ENCODE measurements at places on chromosomes 5 and 9.
A peak's percentile ranks its signal among the peaks of the same experiment; 100 is the strongest.

GRCh38 chr9:113399646-113400200 is 1.4 kb downstream of the ALAD start:
- no peak for DNase-seq

- peak; percentile 50 for DNase-seq
Observed at GRCh38 chr9:91775011-91775707, 174.9 kb downstream of the ROR2 start.

DNA sequence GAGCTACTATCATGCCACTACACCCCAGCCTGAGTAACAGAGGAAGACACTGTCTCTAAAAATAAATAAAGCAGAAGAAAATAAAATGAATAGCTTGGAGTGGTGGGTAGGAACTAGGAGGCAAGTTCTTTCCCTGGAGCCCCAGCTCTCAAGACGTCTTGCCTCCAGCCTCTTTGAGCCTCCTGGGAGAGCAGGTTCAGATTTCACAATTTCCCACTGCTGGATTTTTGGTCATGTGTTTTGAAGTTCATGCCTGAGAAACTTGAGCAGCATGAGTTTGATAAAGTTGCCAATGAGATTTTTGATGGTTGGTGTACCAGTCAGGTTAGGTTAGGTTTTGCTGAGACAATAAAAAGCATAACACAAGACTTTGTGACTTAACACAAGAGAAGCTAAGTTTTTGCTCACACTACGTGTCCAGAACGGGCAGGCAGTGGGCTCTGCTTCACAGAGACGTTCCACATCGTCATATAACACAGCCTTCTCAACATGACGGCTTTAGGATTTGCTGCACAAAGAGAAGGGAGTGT is 4.1 kb upstream of the CCDC69 start:
- DNase-seq, result no peak

DNA sequence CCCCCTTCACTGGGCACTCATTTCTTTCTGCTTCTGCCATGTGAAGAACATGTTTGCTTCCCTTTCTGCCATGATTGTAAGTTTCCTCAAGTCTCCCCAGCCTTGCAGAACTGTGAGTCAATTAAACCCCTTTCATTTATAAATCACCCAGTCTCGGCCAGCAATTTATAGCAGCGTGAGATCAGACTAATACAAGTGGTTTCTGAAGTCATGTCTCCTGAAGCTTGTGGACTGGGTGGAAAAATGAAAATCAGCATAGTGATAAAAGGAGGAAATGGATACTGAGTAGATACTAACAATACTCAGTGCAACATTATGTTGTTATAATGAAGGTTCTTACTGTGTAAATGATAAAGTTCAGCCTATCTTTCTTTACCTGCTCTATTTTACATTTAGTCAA is 35.1 kb downstream of the NNT start:
- DNase-seq, result no peak

- DNase-seq, result no peak
Observed at GRCh38 chr5:59799668-59800346, 93.7 kb downstream of the PDE4D start.

- no peak for DNase-seq
Observed at GRCh38 chr5:109922381-109922995, 232.8 kb downstream of the MAN2A1 start.
